T-helper 17 cell (primary cell): ENCODE measurements at places on chromosomes 5 and 9. TPM values are rescaled to one million over a fixed set of nuclear protein-coding genes. Genes with fewer than 3 reads are reported as not detected.
A peak's percentile ranks its signal among the peaks of the same experiment; 100 is the strongest.

The SAXO1 gene
- total RNA-seq = not detected

DNA sequence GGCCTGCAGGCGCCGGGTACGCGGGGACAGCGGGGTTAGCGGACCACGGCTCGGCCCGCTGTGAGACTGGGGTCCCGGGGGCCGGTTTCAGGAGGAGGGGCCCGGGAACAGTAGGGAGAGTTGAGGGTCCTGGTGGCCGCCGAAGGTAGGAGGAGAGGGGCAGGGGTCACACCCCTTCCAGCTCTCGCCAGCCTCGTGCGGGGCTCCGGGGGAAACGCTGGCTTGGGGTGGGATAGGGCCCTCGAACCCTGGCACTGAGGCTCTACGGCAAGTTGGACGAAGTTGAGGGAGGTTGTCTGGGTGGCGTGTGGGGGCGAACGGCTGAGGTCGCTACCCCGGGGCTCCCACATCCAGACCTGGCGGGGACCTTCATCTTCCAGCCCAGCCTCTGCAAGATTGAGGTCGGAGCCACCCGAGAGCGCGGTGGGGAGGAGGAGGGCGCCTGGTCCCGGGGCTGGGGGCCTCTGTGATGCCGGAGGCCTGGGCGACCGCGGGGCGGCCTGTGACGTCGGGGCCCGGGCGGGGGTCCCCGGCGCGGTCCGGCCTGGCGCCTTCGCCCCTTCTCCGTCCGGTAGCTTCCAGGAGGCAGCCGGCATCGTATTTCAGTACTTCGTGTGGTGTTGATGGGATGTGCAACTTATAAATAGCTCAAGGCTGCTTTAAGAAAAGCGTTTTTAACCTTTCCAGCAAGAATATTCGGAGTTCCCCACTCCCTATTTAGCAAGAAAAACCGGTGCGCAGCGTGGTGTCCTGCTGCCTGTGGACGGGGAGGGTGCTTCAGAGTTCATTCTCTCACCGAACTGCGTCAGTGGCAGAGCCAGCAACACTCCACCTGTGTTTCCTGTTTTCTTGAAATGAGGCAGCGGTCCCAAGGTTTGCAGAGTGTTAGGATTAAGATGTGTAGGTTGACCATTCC lies 902 bp downstream of the HABP4 start:
- DNase-seq = peak; percentile 39

- no peak for DNase-seq
Observed at GRCh38 chr9:13586587-13587374, 307.3 kb upstream of the MPDZ start.

DNA sequence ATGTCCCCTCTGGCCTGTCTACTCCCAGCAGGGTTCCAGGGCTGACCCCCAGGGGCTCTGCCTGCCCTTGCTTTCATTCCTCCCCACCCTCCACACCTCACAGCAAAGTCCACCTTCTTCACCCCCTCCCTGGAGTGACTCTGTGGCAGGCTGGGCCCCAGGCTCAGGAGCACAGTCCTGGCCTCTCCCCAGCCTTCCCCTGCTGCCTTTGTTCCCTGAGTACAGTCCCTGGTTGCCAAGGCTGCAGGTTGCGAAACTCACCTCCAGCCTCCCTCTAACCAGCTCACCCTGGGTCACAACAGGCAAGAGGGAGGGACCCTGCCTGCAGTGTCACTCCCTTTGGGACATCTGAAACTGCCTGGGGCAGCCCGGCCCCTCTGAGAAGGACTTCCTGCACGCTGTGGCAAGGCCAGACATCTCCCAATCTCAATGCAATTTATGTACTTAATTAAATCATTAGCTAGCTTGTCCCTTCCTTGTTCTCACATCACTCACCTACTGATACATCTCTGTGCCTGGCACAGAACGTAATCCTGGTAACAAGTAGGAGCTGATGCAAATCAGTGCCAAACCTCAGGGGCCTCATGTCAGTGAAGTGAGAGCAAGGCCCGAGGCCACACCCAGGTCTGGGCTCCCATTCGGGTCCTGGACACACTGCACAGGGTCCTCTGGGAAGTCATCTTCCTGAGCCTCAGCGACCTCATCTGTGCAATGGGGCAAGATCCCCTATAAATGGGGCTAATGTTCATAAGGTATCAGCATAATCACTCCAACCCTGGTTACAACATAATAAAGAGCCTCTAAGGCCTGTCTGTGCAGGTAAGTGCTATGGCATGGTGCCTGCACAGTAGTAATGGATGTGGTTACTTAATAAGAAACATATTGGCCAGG lies 27.3 kb upstream of the TRIM14 start:
- DNase-seq = no peak

DNA sequence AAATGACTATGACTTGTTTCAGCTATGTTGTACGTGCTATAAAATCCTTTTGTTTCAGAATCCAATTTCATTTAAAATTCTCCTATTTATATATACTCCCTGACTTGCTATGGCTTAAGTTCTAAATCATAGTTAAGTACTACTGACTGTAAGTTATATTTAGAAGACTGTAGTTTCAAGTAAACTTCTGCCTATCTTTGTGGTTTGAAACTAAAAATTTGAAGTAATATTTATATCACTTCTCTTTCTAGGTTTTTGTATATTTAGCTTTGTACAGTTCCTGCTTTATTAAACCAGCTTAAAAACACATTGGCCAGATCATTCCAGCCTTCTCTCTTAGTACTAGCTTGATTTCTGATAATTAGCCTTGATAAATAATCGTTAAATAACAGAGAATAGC lies 196.3 kb downstream of the MLLT3 start:
- DNase-seq = no peak
